ENCODE measurements at places on chromosomes 3 and 15.

GRCh38 chr15:57780471-57780870 lies 74.0 kb downstream of the POLR2M start:
- DNase-seq = no peak

- no peak for DNase-seq
These were observed 261.7 kb downstream of the TLE3 start for GRCh38 chr15:69836048-69836447.

DNA sequence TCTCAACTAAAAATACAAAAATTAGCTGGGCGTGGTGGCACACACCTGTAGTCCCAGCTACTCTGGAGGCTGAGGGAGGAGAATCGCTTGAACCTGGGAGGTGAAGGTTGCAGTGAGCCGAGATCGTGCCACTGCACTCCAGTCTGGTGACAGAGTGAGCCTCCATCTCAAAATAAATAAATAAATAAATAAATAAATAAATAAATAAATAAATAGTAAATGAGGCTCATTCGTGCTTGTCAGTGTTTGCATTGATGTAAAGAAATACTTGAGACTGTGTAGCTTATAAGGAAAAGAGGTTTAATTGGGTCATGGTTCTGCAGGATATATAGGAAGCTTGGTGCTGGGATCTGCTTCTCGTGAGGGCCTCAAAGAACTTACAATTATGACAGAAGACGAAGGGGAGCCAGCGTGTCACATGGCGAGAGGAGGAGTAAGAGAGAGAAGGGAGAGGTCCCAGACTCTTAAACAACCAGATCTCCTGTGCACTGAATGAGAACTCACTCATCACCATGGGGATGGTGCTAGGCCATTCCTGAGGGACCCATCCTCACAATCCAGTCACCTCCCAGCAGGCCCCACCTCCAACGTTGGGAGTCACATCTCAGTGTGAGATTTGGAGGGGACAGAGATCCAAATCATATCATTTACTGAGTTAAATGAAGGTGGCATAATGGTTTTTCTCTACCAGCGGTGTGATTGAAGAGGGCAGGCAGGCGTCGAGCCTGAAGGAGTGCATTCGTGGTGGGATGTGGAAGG lies 104.5 kb downstream of the FNDC3B start:
- no peak for DNase-seq

- DNase-seq = no peak
These were observed 40.1 kb downstream of the FLNB start for GRCh38 chr3:58048301-58048700.

GRCh38 chr15:81008312-81008711 lies 7.6 kb downstream of the TLNRD1 start:
- no peak for DNase-seq

DNA sequence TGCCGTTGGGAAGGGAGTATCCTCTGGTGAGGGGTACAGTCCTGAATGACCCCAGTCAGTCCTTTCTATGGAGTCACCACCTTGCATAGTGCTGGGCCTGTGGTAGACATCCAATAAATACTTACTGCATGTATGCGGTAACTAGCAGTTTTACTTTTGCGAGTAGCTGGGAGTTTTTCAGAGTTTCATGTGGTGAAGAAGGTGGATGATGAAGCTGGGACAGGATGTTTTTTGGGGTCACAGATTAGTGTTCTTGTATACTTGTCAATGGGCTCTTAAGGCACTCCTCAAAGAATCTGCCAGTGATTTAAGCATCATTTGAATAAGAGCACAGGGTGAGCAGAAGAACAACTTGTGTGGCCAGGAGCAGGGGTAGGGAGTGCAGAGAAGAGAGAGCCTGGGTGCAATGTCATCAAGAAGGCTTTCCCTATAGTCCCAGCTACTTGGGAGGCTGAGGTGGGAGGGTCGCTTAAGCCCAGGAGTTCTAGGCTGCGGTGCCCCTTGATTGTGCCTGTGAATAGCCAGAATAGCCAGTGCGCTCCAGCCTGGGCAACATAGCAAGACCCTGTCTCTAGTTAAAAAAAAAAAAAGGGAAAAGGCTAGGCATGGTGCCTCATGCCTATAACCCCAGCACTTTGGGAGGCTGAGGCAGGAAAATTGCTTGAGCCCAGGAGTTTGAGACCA lies 22.1 kb downstream of the PPCDC start:
- no peak for DNase-seq

- no peak for DNase-seq
These were observed 4.5 kb downstream of the AMIGO3 start for GRCh38 chr3:49714728-49715550.
